ENCODE measurements at places on chromosomes 3 and 15.

DNA sequence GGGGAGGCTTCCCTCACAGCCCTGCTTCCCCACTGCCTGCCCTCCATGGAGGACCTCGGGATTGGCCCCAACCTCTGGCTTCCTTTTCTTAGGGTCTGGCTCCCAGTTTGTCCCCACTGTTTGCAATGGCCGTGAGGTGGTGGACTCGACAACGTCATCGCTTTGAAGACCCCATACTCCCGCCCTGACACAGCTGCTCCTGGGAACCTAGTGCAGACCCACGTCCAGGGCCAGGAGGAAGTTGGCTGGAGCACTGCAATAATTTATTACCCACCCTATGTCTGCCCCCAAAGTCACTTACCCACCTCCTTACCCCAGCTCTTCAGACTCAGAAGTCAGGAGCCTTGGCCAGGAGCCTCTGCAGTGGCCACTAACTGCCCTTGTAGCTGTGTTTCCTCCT lies 11.1 kb downstream of the GRM2 start:
- DNase-seq, result no peak

DNA sequence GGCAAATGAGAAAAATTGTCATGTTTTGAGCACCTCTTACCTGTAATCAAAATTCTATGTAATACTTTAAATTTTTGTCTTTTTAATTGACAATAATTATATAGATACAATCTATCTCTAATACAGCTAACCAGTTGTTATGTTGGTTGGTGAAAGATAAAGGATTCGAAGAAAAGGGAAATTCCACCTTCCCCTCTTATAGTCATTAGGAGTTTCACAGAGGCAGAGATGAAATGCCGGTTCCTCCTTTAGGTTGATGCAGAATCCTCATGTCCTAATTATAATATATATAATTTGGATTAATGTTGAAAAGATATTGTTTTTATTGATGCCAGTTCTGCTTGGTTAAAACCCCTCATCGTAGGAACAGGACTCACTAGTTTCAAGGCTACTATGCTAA lies 67.1 kb downstream of the LRCH3 start:
- DNase-seq, result no peak

DNA sequence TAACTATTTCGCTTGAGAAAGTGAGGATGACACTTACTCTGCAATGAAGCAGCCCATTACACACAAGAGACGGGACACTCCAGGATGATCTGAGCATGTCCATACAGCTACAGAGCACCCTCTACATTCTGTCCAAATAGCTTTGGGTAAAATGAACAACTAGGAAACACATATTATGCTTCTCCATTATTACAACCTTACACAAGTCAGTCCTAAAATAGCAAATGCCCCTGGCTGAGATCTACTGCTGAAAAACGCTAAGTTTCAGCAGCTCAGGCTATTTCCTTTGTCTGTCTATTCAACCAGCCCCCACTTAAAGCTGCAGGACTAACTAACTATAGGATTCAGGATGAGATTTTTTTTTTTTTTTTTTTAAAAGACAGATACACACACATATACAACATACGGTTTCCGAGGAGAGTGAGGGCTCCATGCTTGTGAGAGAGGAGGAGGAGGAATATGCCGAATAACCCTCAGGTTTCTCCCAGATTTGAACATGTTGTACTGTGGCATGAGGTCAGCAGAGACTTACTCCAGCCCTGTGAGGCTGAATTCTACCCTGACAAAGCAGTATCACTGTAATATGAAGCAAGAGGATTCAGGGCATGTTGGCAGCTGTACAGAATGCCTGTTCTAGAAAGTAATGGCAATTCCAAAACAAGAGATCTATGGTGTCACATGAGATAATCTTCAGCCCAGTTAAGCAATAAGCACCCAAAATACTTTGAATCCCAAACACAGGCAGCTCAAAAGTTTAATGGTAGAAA lies 117.3 kb upstream of the PLXND1 start:
- peak; percentile 83 for DNase-seq

GRCh38 chr3:16536996-16537395 lies 23.5 kb upstream of the RFTN1 start:
- no peak for DNase-seq

GRCh38 chr15:78533331-78533730 lies 6.9 kb upstream of the PSMA4 start:
- no peak for DNase-seq
